Ovary (tissue), 10 donors: ENCODE measurements at places on chromosomes 4 and X. TPM values are rescaled to one million over a fixed set of nuclear protein-coding genes. Genes with fewer than 3 reads are reported as not detected.

GRCh38 chr4:7224001-7224400 lies 31.7 kb downstream of the SORCS2 start:
- no peak for DNase-seq

GRCh38 chrX:96994093-96994492 lies 110.4 kb downstream of the RPA4 start:
- DNase-seq: no peak

- no peak for DNase-seq
Observed at GRCh38 chr4:70583952-70584834, 7.9 kb upstream of the AMBN start.

GRCh38 chr4:28973587-28974350 lies 1746.4 kb upstream of the PCDH7 start:
- no peak for DNase-seq

GRCh38 chr4:36273276-36273675 lies 8.1 kb upstream of the DTHD1 start:
- no peak for DNase-seq

DNA sequence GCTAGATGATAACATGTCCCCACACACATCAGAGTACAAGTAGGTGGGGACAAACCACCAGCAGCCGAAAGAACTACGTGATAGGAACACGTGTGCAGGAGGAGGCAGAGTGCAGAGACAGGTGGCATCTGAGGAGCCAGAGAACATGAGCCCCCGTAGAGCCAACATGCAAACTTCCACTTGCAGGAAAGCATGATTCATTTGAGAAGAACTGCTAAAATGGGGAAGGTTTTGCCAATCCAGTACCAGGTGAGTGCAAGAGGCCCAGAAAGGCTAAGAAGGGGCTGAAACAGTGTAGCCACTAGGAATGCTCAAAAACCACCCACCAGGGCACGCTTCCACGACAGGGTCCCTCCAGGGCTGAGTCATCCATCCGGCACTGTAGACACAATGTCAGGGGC lies 149.8 kb upstream of the TENM3 start:
- DNase-seq: no peak

- no peak for DNase-seq
Observed at GRCh38 chr4:56272927-56273326, 114.4 kb downstream of the AASDH start.

GRCh38 chrX:27893211-27893610 lies 85.4 kb downstream of the MAGEB10 start:
- no peak for DNase-seq

DNA sequence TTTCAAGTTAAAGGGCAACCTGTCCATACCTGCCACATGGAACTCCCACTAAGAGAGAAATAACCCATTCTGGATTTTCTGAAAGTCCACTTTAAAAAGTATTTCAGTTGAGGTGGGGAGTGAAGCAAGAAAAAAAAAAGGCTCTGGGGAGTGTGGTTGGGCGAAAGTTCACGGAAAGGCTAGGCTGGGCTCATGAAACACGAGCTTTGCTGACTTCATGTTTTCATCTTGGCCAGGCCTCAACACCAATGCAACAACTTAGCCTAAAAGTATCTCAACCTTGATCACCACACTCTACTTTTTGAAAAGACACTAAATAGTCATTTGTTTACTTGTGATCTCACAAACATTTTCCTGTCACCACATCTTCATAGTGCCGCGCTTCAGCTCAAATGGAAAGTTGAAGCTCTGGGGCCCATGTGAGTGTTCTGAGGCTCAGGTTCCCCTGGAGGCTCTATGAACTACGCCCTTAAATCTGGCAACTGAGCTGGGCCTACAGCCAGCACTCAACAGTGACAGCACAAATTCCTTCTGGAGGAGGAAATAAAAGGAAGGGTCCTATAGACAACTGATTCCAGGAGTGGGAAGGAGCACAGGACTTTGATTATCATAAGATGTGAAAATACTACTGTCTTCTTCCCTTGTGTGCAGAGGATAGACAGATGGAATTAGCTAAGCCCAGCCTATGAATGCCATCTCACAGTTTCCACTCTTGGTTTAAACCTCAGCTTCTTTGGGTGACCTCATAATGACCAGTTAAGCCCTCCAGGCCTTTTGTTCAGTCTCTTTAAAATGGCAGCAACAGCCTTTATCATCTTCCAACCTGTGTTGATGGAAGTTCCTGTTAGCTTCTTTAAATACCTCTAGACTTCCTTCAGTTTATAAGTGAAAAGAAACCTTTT lies 5.1 kb downstream of the CD40LG start:
- DNase-seq: no peak

GRCh38 chrX:104854188-104854587 lies 288.2 kb downstream of the IL1RAPL2 start:
- DNase-seq: no peak

GRCh38 chr4:30653291-30653690 lies 66.9 kb upstream of the PCDH7 start:
- DNase-seq: no peak

GRCh38 chrX:82041034-82041433 lies 839.1 kb downstream of the SH3BGRL start:
- DNase-seq: no peak

GRCh38 chr4:111671756-111672155 lies 473.5 kb upstream of the FAM241A start:
- DNase-seq: no peak

DNA sequence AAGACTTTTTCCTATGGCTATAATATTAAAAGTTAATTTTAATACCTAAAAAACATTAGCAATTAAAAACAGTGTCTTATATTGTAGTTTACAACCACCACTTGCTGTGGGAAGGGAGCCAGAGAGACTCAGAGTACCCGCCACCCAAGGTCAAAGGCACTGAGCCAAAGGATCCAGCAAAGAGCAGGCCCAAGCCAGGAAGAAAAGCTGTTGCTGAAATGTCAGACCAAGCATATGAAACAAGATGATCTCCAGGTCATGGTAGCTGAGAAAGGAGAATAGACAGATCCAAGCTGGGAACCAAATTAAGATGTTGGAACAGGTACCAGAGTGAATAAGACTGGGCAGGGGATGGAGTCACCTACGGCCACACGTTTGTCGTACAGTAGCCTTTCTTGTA lies 18.8 kb upstream of the ATOH1 start:
- DNase-seq: peak; percentile 41

DNA sequence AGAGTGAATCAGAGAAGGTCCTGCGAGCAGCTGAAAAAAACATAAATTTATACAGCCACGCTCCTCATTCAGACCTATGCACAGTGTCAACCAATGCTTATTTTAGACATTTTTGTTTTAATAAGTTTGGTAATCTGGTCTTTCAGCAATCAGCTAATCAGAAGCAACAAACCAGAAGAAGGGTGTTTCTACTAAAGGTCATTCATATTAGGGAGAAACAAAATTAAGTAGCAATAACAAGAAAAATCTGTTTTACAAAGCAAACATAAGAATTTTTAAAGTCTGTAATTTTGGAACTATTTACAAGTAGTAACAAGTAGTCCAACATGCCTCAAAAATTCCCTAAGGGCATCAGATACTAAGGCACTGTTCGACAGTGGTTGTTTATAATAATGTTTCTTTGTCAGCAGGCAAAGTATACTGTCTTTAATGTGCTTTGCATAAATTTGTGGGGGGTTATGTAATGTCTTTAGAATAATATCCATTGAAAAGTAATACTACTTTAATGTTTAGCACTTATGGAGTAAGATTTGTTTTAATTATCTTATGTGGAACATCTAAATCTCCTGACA lies 82.8 kb downstream of the PHOX2B start:
- no peak for DNase-seq

DNA sequence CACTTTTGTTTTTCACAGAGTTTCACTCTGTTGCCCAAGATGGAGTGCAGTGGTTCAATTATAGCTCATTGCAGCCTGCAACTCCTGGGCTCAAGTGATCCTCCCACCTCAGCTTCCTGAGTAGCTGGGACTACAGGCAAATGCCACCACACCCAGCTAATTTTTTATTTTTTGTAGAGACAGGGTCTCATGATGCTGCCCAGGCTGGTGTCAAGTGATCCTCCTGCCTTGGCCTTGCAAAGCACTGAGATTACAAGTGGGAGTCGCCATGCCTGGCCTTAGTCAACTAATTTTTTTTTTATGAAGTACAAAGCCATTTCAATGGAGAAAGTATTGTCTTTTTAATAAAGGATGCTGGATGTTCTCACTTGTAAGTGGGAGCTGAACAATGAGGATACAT lies 51.3 kb upstream of the UXT start:
- DNase-seq: no peak

GRCh38 chrX:129323115-129323514 lies 200.2 kb downstream of the SMARCA1 start:
- no peak for DNase-seq

GRCh38 chr4:92050875-92051274 lies 252.9 kb upstream of the GRID2 start:
- no peak for DNase-seq

DNA sequence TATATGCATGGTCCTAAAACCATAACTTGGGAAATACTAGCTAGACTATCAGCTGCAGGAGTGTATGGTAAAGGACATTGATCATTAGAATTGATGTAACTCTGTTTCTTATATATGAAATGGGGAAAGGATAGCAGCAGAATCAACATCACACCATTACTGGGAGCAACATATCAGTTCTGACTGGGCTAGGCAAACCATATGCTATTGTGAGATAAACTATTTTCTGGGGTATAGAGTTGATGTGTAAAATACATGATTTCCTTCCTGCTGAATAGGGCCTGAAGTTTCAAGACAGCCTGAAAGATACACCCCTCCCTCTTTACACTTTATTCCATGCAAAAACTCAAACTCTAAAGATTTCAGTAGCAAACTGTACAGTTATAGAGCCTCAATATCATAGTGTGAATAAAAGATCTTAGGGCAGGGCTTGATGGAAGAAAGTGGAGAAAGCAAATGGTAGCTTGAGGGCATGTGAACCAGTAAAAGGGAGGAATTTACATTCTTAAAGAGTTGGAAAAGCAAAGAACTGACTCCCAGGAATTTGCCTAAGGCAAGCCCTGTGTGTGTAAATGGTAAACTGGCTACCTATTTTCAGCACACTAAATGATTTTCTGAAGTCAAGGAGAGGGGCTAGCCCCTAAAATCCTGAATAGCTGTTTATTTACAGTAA lies 404.1 kb downstream of the MAPK10 start:
- no peak for DNase-seq

GRCh38 chr4:142347241-142347640 lies 498.9 kb downstream of the INPP4B start:
- no peak for DNase-seq

DNA sequence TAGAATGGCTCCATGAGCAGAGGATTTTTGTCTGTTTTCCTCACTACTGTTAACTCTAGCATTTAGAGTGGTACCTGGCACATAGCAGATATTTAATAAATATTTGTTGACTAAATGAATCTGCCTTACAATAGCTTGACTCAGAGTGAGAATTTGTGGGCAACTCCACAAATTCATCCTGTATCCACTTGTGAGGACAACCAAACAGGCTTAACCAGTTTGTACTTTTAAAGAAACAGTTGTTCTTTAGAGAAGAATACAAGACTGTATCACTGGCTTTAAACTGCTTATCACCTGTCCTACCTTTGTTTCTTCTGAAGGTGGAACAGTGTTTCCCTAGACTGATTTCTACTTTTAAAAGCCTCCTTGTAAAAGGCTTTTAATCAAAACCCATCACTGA lies 141.3 kb upstream of the SH3RF1 start:
- no peak for DNase-seq

GRCh38 chr4:115234405-115235093 lies 121.1 kb upstream of the NDST4 start:
- no peak for DNase-seq

- no peak for DNase-seq
Observed at GRCh38 chr4:87985097-87985886, 9.8 kb downstream of the SPP1 start.

- DNase-seq: no peak
Observed at GRCh38 chrX:82765811-82766210, 742.3 kb upstream of the POU3F4 start.

DNA sequence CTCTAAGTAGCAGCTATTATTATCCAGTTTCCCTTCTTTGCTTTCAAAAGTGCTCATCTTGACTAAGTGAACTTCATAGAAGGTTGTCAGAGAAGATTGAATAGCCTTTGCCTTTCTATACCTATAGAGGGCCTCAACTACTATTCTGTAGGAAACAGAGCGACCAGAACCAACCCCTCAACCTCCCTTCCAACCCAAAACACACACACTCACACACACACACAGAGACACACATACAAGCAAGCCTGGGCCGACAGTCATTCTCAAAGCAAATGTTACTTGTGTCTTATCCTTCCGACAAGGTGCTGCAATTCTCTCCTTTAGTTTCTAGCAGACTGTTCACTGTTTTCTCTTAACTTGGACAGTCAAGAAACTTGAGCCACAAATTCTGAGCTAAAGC lies 201.6 kb downstream of the DCTD start:
- DNase-seq: no peak

DNA sequence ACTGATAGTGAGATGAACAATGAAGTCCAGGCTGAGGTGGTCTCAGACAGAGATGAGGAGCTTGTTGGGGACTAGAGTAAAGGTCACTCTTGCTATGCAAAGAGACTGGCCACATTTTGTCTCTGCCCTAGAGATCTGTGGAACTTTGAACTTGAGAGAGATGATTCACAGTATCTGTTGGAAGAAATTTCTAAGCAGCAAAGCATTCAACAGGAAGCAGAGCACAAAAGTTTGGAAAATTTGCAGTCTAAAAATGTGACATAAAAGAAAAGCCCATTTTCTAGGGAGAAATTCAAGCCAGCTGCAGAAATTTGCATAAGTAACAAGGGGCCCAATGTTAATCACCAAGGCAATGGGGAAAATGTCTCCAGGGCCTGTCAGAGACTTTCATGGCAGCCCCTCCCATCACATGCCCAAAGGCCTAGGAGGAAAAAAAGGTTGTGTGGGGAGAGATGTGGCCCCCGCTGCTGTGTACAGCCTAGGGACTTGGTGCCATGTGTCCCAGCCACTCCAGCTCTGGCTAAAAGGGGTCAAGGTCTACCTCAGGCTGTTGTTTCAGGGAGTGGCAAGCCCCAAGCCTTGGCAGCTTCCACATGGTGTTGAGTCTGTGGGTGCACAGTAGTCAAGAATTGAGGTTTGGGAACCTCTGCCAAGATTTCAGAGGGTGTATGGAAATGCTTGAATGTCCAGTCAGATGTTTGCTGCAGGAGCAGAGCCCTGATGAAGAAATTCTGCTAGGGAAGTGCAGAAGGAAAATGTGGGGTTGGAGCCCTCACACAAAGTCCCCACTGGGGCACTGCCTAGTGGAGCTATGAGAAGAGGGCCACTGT lies 262.8 kb downstream of the DKK2 start:
- DNase-seq: no peak

- no peak for DNase-seq
Observed at GRCh38 chr4:120207021-120207420, 140.4 kb upstream of the MAD2L1 start.

The GBA3 gene
- not detected for total RNA-seq

The KIF4A gene
- 0.12 TPM for total RNA-seq

The PRRG3 gene
- 1.5 TPM for total RNA-seq

The TMEM144 gene
- 9.0 TPM for total RNA-seq

The SERPINA7 gene
- total RNA-seq: 0.10 TPM

The TEX13C gene
- not detected for total RNA-seq

The TEX11 gene
- total RNA-seq: not detected

The C4orf51 gene
- total RNA-seq: not detected

The GRK4 gene
- 6.9 TPM for total RNA-seq

The MAGED4 gene
- total RNA-seq: 23.4 TPM

The AFP gene
- total RNA-seq: 0.62 TPM

The SGCB gene
- total RNA-seq: 35.7 TPM

The ETDB gene
- total RNA-seq: not detected

The REPS2 gene
- 12.5 TPM for total RNA-seq

The BEX1 gene
- 8.3 TPM for total RNA-seq

The STATH gene
- not detected for total RNA-seq
